ENCODE measurements at places on chromosomes 11 and 22.

GRCh38 chr11:45647786-45648185, 17.6 kb downstream of the CHST1 start:
- DNase-seq, result no peak

- peak; percentile 25 for DNase-seq
Observed at GRCh38 chr11:2700415-2701211, 819 bp upstream of the KCNQ1OT1 start.

DNA sequence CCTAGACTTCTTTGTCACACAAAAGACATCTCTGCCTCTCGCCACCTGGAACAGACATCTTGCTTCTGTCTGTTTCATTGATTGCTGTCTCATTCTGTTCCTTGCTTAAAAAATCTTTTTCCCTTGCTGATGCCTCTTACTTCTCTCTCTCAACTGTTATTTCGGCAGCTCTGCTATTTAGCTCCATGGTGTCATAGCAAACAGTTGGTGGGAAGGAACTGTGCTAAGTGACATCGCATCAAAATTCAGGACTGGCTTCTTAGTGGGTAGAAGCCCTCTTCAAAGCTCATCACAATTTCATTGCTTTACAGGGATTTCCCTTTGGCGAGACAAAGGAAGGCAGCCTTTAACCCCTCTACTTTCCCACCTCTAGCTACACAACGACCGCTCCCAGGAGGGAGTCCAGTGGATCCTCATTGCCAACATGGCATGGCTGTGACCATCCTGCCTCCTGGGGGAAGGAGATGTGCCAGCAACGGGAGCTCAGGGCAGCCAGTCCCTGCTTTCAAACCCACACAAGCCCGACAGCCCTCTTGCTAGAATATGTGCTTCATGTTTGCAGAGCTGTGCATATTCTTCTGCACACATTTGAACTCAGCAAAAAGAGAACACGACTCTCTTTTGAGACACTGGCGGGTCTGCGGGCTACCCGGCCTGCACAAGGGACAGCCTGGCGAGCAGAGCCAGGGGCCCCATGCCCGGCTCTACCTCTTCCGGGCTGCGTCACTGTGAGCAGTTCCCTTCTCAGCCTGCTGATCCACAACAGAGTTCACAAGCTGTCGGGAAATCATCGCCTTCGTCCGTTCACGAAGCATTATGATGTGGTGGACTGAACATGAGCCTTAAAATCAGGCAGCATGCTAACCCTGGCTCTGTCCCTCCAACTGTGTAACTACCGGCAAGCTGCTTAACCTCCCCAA, 51.1 kb upstream of the JAM3 start:
- no peak for DNase-seq

- no peak for DNase-seq
Observed at GRCh38 chr11:61963282-61964057, 4.0 kb downstream of the FTH1 start.

DNA sequence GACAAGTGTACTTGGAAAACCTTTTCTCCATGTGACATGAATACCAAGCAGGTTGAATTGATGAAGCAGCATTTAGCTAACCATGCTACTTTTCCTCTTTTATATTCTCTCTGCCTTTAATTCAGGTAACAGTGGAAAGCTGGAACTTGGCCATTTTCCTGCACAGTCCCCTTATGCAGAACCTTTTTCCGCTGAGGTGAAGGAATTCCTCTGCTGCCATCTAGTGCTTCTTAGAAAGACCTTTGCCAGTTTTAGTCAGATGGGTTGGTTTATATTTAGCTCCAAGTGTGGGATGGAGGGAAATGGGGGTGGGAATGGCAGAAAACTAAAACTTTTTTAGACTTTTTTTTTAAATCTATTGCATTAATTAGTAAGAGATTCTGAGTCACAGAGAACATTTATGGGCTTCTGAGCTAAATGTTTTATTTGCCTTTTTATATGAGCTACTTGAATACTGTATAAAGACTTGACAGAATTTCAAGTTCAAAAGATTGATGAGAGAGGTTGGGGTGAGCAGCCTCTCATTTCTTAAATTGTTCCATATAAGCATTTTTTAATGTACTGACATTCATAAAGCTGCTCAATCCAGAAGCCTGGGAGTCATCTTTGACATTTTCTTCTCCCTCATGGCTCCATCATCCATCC, 153.9 kb upstream of the ZC3H12C start:
- no peak for DNase-seq

DNA sequence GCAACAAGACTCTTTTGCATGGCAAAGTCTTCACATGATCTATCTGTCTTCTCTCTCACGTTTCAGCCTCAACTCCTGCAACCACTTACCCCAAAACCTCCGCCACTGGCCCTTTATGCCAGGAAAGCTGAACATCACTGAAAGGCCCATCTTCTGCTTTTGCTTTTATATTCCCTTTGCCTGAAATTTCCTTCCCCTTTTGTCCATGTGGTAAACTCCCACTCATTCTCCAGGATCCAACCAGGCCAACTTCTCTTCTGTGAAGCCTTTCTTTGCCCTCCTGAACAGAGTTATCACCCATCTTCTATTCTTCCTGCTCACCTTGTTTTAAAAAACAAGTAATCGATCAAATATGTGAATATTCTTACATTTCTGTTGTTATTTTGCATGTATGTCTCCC, 117.8 kb downstream of the WNT11 start:
- no peak for DNase-seq

Data from stimulated activated CD4-positive, alpha-beta T cell treated with anti-CD3 and anti-CD28 coated beads, Interleukin-12 subunit alpha, Interleukin-12 subunit beta, amount 100 ng/mL, for 4 hours (primary cell).